T-helper 1 cell (primary cell): ENCODE measurements at places on chromosomes 6 and 20.

- no peak for DNase-seq
Measured at GRCh38 chr6:165876588-165876987, 213.5 kb upstream of the PDE10A start.

DNA sequence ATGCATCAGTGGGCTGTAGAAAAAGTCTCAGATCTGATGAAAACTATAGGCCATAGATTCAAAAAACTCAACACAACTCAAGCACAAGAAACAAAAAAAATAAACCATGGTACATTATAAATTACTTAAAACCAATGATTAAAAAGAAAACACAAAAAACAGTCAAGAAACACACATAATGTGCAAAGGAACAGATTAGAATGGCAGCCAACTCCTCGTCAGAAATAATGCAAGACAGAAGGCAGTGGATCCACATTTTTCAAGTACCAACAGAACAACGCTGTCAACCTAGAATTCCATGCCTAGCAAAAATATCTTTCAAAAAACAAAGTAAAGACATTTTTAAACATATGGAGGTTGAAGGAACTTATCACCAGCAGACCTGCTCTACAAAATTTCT is 69.7 kb downstream of the PSMB1 start:
- DNase-seq = no peak

DNA sequence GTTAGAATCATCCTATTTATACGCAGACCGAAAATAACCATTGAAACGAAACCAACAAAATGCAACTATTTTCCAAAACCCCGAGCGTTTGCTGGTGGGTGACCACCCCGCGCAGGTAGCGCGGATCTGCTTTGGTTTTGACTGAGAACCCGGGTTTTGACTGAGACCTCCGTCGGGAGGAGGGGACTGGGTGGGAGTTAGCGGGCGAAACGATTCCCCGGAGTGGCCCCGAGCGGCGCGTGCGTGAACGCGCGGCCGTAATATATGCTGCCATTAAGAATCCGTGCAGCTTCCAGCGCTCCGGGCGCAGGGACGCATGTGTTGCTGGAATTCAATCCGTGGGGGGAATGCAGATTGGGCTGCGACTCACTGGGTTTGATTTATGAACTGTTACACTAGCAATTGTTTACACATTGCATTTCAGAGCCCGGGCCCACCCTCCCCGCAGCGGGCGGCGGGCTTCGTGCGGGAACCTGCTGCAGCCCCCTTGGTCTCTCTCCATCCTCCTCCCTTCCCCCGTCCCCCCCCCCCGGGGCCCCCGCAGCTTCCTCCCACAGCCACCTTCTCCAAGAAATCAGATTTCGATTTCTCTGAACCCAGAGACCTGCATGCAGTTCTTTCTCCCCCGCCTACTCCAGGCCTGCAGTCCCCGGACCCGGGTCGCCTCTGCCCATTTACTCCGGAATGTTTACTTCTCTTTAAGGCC is 9.9 kb downstream of the NRN1 start:
- DNase-seq = no peak

- no peak for DNase-seq
Measured at GRCh38 chr6:80366714-80367113, 260.2 kb downstream of the BCKDHB start.

- DNase-seq = no peak
Measured at GRCh38 chr6:28978133-28978491, 27.0 kb downstream of the ZNF311 start.

DNA sequence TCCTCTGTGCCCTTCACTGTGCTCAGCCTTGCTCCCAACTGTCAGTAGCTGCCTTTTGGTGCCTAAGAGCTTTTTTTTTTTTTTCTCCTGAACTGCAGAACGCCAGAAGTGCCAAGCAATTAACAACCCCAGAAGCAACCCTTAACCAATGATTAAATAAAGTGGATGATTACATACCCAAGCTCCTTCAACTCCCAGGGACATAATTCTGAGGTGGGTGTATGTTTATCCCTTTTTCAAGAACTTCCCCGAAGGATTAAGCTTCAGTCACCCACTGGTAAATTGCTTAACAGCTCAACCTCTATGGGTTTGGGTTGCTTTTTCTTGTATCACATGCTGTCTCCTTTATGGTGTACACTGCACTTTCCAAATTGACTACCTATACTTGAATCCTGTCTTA is 41.1 kb downstream of the KLHL31 start:
- no peak for DNase-seq
